ENCODE measurements at places on chromosomes 6 and 20. TPM values are rescaled to one million over a fixed set of nuclear protein-coding genes. Genes with fewer than 3 reads are reported as not detected.

GRCh38 chr6:170040906-170041305, 250.0 kb downstream of the DLL1 start:
- DNase-seq = no peak

DNA sequence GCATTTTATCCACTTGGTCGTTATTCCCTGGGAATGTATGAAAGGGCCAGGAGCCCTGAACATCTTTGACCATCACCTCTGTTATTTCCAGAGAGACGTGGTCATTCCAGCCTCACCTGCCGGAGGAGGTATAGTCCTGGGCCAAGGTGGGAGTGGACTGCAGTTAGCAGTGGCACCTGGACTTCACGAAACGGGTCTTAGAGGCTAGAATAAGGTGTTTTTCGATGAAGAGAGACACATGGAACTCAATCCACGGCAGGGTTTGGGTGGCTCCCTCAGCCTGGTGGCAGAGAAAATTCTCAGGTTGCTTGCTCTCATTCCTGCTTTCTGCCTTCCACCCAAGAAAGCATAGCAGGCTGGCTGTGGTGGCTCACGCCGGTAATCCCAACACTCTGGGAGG, 48.0 kb downstream of the BMP6 start:
- DNase-seq = no peak

- DNase-seq = no peak
Measured at GRCh38 chr6:105051941-105052471, 95.1 kb downstream of the LIN28B start.

GZF1 gene
- 17.1 TPM for total RNA-seq

ZNF165 gene
- 3.2 TPM for total RNA-seq

GRCh38 chr20:48877304-48877703, 44.2 kb upstream of the ARFGEF2 start:
- peak; percentile 76 for DNase-seq

SLPI gene
- total RNA-seq = not detected

DNA sequence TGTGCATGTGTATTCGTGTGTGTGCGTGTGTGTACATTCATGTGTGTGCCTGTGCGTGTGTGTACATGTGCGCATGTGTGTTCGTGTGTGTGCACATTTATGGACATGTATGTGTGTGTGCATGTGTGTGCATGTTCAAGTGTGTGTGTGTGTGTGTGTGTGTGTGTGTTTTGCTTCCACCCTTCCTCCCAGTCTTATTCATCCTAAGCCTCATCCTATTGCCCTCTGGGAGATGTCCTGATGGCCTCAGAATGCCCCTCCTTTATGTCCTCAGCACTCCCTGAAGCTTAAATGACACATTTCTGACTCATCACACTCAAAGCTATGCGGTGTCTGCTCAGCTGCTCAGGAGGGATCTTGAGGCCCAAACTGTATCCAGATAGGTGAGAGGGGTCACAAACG, 76.6 kb upstream of the CCDC167 start:
- no peak for DNase-seq

SUMO4 gene
- 4.2 TPM for total RNA-seq

DNA sequence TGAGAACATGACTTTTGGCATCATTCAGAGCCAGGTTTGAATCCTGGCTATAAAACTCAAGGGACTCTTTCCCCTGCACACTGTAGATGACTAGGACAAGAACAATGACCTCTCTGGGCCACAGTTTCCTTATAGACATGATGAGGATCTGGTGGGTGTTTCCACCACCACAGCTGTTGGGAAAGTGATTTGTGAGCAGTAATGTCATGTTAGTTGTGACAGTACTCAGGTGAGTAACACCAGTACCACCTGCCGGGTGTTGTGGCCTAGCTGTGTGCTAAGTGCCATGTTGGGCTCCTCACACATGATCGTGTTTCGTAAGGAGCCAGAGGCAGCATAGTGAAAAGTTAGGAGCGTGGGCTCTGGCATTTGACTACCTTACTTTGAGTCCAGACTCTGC, 24.1 kb downstream of the HM13 start:
- no peak for DNase-seq

- DNase-seq = no peak
Measured at GRCh38 chr6:161141173-161141572, 132.7 kb downstream of the AGPAT4 start.

OOEP gene
- not detected for total RNA-seq

- DNase-seq = no peak
Measured at GRCh38 chr6:148800536-148800935, 53.7 kb downstream of the UST start.

GRCh38 chr6:94361304-94362060, 942.1 kb upstream of the EPHA7 start:
- no peak for DNase-seq

MGME1 gene
- total RNA-seq = 80.1 TPM

- DNase-seq = no peak
Measured at GRCh38 chr20:14597206-14597715, 259.8 kb upstream of the FLRT3 start.

DNA sequence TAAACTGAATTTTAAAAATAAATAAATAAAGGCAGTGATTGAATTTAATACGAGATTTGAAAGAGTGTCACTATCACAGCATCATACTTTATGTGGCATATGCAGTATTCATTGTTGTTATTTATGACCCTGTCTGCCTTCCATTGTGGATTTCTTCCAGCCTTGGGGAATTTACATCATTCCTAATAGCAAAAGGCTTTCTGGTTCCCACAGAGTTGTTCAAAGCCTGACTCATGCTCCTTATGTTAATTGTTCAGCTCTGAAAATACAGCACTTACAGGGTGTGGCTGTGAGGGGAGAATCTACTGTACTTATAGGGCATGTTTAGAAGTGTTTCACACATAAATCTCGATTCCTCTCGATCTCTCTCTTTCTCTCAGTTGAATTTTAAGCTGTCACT, 54.4 kb downstream of the JAG1 start:
- no peak for DNase-seq

GRCh38 chr6:144190593-144190992, 40.3 kb downstream of the STX11 start:
- no peak for DNase-seq

- no peak for DNase-seq
Measured at GRCh38 chr20:44113618-44114376, 73.2 kb downstream of the JPH2 start.

SMOC2 gene
- not detected for total RNA-seq

DNA sequence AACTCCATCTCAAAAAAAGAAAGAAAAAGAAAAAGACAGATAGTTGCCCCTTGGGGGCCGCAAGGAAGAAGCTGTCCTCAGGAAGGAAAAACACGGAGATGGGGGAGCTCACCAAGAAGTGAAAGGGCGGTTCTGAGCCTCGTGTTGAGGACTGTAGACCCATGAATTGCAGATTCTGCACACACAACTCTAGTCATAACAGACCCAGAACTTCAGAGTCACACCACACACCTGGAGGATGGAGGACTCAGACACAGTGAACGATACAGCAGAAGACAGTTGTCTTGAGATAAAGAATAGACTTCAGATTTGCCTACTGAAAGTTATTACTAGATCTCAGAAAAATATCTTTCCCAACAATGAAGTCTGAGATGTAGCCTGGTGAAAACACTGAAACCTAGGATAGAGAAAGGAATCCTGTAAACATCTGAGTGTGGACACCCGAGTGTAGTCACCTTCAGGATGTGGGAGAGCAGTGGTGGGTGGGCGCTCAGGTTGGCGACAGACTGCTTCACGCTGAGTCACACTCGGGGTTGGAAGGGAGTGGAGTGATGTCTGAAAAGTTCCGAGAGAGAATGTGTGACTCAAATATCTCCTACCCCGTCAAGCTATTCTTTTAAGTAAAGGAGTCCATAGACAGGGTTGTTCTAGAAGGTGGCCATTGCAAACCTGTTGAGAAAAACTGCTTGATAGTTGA, 88.1 kb downstream of the MAP3K4 start:
- DNase-seq = no peak

VWA7 gene
- 3.7 TPM for total RNA-seq

TAAR9 gene
- not detected for total RNA-seq

Measured in OCI-LY7 (cell line).